ENCODE measurements at places on chromosomes 1 and 21.

- DNase-seq: no peak
Measured at GRCh38 chr1:227998374-227999055, 8.3 kb upstream of the WNT3A start.

- DNase-seq: no peak
Measured at GRCh38 chr1:229696385-229696784, 70.3 kb downstream of the URB2 start.

DNA sequence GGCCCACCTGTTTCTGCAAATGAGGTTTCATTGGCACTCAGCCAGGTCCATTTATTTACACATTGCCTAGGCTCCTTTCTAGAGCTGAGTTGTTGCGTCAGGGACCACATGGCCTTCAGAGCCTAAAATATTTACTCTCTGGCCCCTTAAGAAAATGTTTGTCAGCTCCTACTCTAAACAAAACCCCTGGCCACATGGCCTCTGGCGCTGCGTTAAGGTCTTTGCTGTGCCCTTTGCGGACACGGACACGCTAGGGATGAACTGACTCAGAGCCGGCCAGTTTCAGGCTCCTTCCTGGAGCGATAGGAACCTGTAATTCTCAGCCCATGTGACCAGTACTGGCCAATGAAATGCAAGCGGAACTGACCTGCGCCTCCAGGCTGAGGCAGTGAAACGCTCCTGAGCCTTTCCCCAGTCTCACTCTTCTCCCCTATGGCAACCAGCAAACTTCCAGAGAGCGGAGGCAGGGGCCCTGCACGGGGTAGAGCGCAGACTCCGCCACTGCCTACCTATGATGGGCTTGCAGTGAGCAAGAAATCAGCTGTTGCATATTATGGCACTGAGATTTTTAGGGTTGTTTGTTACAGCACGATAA, 160.3 kb downstream of the ETS2 start:
- DNase-seq: no peak

DNA sequence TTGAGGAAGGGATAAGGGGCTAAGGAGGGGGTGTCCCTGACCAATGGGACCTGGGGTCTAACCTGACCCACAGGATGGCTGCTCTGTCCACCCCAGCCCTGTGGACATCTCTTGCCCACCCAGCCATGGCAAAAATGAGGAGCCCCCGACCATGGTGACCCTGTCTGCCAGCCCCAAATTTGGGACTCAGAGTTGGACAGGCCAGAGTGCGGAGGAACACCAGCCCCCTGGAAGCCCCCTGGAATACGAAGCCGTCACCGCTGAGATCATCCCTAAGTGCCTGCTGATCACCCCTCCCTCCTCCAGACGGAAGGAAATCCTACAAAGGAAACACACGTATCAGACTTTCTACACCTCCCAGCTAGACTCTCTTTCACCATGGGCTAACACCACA, 119.3 kb downstream of the SIK1 start:
- DNase-seq: no peak

GRCh38 chr1:88029142-88029541, 654.9 kb upstream of the PKN2 start:
- no peak for DNase-seq

DNA sequence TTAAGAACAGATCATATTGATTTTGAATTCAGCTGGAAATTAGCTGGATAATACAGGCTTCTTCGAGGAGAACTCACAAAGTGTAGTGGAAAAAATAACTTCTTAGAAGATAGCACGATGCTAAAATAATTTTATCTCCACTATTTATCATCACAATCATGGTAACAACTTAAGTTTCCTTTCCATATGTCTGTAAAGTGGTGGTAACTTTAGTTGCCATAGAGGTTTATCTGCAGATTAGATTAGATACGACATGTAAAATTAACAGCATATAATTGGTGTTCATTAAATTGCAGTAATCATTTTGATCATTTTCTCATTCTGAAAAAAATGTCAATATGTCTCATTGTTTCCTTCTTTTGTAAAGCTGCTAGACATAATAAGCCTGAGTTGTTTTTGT, 921.5 kb downstream of the KCNT2 start:
- no peak for DNase-seq

- no peak for DNase-seq
Measured at GRCh38 chr1:231376875-231377549, 38.9 kb downstream of the SPRTN start.

DNA sequence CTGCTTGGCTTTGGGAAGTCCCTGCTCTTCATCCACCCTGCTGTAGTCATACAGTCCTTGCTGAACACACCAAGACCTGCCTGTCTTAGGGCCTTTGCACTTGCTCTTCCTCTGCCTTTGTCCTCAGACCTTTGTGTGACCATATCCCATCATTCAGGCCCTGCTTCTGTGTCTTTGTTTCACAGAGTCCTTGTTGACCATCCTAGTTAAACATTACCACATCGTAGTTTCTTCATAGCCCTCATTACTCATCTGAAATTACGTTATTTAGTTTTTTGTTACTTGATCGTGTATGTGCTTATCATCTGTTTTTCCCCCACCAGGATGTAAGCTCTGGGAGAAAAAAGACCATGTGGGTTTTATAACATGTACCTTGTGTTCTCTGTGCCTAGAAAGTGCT, 18.3 kb upstream of the SPRR5 start:
- DNase-seq: no peak

DNA sequence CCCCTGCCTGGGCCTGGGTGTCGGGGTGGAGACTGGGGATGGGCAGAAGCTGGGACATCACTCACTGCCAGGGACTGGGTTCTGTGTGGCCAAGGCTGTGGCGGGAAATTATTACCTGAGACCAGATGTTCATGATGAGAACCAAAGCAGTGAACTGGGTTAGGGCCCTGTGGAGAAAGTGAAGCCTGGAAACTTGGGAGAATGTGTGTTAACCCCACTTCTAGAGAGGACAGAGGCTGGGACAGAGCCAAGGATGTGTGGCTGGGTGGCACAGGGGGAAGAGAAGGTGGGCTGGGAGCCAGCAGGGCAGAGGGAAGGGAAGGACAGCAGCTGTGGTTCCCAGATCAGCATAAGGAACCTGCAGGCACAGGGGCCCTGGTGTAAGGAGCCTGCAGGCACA, 31.3 kb downstream of the CNIH3 start:
- DNase-seq: no peak

GRCh38 chr21:33203371-33203724, 26.4 kb upstream of the IFNAR2 start:
- DNase-seq: no peak

DNA sequence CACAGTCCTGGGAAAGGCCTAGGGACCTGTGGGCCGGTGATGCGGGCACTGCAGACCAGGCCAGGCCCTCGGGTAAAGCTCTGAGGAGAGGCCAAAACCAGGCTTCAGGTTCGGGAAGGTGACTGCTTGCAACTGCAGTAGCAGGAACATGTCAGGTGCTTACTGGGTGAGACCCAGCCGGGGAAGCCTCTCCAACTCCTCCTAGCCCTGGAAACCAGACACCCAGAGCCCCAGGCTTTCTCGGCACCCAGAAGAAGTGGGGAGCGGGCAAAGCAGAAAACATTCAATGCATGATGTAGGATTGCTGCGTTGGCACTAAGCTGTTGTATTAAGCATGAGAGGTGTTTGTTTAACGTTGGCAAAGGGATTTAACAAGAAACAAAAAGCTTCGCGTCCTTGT, 20.2 kb upstream of the GNPAT start:
- no peak for DNase-seq

DNA sequence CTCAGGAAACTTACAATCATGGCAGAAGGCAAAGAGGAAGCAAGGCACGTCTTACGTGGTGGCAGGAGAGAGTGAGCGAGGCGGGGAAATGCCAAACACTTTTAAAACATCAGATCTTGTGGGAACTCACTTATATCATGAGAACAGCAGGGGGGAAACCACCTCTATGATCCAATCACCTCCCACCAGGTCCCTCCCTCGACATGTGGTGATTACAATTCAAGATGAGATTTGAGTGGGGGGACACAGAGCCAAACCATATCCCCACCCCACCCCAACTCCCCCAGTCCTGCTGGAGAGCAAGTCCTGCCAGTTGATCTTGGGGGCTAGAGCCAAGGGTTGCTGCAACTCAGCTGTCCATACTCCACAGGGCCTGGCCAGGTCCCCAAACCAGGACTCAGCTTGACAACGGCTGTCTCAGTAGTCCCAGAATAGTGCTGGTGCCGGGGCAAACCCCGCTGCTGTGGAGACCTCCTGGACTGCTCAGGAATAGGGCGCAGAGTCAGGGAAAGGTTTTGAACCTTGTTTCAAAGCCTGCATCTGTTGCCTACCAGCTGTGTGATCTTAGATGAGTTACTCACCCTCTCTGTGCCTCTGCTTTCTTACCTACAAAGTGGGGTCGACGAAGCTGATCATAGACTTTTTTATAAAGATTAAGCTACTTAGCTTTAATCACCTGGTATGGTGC, 79.5 kb downstream of the STUM start:
- DNase-seq: no peak

DNA sequence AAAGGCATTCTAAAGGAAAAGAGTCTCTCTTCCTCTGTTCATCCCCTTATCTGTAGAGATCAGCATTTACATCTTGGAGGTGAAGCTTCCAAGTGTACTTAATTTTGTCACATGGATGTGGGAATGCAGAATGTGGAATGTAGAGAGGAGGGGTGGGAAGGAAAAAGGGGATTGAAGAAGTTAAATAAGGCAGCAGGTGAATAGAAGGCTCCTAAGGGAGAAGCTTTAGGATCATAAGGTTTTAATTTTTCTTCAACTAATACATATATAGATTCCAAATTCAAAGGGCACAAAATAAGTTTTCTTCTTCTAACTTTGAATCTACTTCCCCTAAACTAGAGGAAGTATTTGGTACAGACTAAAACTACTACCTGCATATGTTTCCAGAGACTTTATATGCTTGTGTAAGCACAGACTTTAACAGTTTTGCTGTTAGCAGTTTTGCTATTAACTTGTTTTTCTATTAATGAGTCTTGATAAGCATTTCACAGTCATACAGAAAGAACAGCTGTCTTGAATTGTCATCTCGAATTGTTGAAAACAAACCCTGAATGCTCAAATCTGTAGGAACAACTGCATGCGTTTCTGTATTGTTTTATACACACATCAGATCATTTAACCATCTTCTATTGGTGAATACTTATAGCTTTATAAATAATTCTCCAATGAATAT, 12.7 kb downstream of the TENT5C start:
- DNase-seq: no peak

DNA sequence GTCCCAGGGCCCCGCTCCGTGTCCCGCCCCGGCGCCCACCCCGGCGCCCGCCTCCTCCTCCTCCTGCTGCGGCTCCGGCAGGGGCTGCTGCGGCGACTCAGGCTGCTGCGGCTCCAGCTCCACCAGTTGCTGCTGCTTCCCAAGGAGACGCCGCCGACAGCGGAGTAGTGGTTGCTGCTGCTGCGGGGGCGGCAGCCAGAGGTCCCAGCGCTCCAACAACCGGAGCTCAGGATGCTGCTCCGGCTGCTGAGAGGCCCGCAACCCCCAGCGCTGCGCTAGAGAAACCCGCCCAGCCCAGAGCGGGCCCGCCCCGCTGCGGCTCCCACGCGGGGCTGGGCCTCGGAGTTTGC, 1.1 kb downstream of the CRCT1 start:
- DNase-seq: no peak

GRCh38 chr1:186894415-186894814, 65.7 kb downstream of the PLA2G4A start:
- no peak for DNase-seq

- no peak for DNase-seq
Measured at GRCh38 chr1:67018574-67018973, 35.4 kb downstream of the SLC35D1 start.

- no peak for DNase-seq
Measured at GRCh38 chr1:66240491-66241484, 293.2 kb upstream of the SGIP1 start.

DNA sequence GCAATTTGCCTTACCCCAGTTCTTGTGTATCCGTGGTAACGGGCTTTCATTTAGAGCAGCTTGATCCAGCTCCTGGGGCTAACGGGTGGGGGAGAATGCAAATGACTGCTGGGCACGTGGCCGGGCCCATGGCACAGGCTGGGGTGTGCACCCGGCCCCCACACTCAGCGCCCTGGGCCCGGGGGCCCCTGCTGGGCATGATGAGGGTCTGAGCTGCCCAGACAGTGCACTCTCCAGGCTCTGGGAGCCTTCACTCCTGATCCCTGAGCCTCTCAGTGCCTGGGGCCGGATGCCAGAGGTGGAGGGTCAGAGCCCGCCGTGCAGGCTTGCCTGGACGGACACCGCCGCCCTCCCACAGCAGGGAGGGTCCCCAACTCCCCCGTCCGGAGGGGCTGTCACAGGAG, 20.1 kb upstream of the PEX10 start:
- no peak for DNase-seq

DNA sequence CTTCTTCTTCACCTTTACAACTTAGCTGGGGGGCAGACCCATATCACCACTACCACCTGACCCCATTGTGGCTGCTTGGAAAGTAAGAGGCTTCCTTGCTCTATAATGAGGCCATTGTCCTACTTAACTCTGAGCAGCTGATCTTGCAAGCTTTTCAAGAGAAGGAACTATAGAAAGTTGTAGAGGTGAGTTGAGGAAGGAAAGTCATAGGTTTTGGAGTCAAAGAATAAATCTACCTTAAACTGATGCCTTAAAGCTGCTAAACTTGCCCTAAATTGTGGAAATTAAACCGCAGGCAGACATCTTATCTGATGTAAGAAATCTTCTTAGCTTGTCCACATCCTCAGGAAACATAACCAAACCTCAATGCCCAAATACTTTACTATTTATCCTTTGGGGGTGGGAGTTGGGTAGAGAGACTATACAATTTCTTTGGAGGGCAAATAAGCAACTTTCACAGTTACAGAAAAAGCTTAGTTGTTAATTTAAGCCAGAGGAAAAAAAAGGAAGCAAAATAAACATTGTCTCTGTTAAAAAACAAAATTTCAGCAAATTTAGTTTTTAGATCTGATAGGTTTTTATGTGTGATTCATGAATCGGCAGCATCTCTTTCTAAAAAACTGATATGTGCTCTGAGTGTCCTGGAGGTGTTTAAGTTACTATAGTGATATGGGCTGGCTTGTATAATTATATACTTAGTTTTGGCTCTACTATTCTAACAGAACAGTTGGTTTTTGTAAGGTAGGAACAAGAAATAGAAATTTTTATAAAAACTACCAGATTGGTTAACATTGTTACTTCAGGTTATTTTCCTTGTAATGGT, 4.7 kb downstream of the IL23R start:
- no peak for DNase-seq

- no peak for DNase-seq
Measured at GRCh38 chr1:20448671-20449071, 37.3 kb downstream of the CAMK2N1 start.

- DNase-seq: no peak
Measured at GRCh38 chr1:45410850-45411509, 70.7 kb upstream of the MUTYH start.

- no peak for DNase-seq
Measured at GRCh38 chr1:43481491-43481890, 27.8 kb upstream of the HYI start.

All from kidney epithelial cell (primary cell).